GM03348 (cell line): ENCODE measurements at places on chromosomes 4 and X.

DNA sequence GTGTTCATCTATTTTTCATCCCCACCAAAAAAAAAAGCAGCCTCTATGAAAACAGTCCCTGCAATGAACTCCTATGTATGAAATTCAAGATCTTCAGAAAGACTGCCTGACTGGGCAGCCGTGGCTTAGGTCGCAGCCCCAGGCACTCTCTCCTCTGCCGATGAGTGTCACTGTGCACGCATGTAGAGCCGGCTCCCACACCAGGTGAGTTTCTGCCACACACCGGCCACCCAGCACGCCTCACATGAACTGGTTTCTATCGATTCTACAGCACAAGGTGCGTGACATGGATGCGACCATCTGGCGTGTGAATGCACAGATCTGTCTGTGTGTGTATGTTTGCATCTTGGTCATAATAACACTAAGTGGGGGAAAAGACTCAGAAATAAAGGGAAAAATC is 140.4 kb downstream of the AFAP1 start:
- DNase-seq, result no peak

DNA sequence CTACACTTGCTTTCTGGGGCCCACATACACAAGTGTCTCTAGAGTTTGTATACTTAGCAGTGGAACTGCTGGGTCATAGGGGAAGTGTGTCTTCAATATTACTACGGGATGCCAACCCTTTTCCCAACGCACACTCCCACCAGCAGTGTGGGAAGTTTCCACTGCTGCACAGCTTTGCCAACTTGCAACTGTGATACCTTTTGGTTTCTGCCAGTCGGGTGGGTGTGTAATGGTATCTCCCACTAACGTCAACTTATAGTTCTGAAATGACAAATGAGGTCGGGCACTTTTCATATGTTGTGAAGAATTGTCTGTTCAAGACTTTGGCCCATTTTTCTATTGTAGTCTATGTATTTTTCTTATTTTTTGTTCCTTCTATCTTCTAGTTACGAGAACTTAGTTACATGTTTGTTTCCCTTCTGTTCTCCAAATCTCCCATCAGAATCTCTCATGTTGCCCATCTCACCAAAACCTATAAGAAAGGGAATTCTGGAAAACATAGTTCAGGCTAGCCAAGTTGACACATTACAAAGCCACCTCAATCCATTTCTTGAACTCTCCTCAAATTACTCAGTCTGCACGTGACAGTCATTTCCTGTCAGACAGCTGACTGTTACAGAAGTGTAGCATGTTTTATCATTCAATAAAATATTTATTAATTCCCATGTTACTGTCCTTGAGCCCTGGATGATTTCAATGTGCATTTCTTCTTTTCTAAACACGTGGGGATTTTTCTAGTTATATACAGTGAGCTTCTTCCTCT is 30.7 kb downstream of the PNMA6E start:
- no peak for DNase-seq

DNA sequence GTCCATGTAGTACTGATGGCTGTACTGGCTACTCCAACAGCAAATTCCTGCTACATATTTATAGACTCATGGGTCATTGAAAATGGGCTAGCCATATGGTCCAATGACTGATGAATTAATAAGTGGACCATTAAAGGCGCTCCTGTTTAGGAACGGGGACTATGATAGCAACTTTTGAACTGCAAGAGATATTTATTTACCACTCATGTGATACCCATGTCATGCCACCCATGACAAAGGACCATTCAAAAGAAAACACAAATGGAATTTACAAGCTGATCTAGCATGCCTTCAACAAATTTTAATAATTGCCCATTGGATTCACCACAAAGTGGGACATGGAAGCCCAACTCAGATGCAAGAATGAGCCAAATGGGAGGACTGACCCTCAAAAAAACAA is 240.0 kb upstream of the GALNTL6 start:
- no peak for DNase-seq

DNA sequence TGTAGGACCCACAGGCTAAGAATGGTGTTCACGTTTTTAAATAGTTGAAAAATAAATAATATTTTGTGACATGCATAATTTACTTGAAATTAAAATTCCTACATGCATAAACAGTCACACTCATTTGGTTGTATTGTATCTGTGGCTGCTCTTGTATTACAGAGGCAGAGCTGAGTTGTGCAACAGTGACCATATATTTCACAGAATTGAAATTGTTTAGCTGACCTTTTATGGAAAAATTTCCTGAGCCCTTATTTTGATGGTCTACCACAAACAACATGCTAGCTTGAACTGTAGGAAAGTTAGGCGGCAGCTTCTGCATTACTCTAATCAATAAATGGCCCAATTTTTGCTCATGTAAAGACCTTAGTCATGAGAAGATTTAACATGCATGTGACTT is 633.4 kb upstream of the AADAT start:
- DNase-seq, result no peak

- DNase-seq, result no peak
Measured at GRCh38 chr4:70836081-70836480, 3.6 kb downstream of the GRSF1 start.

GRCh38 chrX:120485638-120486520 is 16.8 kb upstream of the LAMP2 start:
- peak; percentile 64 for DNase-seq

- no peak for DNase-seq
Measured at GRCh38 chrX:68865300-68865699, 36.5 kb downstream of the EFNB1 start.

DNA sequence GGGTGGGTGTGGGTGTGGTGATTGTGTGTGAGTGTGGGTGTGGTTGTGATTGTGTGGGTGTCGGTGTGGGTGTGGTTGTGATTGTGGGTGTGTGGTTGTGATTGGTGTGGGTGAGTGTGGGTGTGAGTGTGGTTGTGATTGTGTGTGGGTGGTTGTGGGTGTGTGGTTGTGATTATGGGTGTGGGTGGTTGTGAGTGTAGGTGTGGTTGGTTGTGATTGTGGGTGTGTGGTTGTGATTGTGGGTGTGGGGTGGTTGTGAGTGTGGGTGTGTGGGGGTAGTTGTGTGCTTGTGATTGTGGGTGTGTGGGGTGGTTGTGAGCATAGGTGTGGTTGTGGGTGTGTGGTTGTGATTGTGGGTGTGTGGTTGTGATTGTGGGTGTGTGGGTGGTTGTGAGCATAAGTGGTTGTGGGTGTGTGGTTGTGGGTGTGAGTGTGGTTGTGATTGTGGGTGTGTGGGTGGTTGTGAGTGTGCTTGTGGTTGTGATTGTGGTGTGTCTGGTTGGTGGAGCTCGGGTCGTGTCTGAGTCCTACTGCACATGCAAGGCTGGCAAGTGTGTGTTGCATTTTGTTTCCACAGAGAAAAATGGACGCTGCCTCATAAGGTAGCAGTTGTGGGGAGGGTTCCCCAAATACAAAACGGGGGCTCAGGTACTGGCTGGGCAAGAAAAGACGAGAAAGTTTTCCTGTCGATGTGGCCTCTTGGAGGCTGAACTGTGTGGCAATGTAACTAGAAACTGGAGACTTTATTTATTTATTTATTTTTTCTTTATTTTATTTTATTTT is 116.7 kb downstream of the UBE2K start:
- DNase-seq, result peak; percentile 16

GRCh38 chr4:38131371-38132091 is 171.3 kb downstream of the PTTG2 start:
- DNase-seq, result no peak

DNA sequence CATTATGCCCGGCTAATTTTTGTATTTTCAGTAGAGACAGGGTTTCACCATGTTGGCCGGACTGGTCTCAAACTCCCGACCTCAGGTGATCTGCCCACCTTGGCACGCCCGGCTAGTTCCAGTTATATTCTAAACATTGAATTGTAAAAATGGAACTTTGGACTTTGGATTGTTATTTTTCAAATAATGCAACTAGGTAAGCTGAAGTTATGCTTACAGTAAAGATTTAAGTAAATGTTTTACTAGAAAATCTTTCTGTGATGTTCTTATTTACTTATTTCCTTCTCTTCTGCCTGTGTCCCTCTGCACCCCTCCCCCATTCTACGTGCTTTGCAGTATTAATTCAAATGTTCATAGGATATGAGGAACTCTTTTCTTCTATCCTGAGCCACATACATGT is 26.1 kb downstream of the GK start:
- DNase-seq, result no peak
